ENCODE measurements at places on chromosomes 4 and X.
A peak's percentile ranks its signal among the peaks of the same experiment; 100 is the strongest.

GRCh38 chr4:129526812-129527211 lies 430.9 kb downstream of the C4orf33 start:
- no peak for DNase-seq

DNA sequence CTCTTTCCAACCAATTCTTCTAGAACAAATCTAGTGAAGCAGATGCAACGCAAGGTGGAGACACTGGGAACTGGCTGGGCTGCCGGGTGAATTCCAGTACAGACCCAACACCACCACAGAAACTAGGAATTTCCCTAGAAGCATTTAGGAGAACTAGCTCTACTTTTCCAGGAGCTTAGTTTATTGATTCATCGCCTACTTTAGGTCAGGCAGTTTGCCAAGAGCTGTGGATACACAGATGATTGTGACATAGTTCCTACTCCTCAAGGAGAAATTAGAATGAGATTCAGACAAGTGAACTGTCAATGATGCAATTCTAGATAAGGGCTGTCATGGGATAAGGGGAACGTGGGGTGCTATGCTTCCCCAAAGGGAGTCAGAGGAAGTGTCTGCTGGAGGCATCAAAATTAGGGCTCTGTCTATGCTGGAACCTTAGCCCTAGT lies 350.0 kb downstream of the CAMK2D start:
- no peak for DNase-seq

GRCh38 chrX:76796311-76796710 lies 368.8 kb downstream of the MAGEE1 start:
- no peak for DNase-seq

DNA sequence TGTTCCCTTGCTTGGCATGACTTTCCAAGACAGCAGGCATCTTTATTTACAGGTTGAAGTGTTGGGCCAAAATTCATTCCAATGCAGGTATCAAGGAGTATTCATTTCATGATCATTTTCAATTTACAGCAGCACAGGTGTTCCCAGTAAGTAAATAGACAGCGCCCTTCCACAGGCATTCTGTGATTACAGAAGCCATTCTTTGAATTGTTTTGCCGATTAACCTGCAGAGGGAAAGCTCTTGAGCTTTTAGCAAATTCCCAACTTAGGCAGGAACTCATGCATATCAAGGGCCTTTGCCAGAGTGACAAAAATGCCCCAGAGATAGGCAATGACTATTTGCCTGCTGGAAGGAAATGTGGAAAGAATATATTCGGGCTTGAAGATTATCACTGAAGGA lies 6.8 kb downstream of the TXK start:
- DNase-seq: no peak

DNA sequence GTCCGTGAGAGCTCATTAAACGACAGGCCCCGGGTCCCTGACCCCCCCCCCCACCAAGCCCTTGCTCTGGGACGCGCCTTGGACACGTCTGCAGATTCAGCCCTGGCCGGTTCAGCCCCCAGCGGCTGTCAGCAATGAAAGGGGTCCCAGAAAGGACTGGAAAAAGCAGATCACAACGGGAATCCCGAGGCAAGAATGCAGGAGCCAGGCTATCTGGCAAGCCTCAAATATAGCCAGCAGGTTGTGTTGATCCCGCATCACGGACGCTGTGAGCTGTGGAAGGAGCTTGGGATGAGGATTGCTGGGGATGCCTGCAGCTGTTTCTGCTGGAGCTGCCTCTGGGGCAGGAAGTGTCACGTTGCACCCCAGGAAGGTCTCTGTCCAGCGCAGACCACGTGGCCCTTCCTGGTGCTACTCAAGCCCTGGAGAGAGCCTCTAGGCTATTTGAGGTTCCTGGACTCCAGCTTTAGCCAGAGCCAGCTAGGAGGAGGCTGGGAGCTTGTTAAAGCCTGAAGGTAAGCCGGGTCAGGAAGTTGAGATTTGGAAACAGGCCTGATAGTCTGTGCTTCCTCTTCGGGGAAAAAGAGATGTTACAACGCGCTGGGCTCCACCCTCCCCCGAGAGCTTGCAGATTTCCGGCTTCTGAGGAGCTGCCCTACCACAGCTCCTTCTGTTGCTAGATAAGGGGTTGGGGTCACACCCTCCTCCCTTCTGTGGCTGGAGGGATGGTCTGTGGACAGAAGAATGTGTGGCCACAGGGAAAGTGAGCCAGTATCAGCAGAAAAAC lies 19.3 kb upstream of the CSF2RA start:
- DNase-seq: peak; percentile 43

DNA sequence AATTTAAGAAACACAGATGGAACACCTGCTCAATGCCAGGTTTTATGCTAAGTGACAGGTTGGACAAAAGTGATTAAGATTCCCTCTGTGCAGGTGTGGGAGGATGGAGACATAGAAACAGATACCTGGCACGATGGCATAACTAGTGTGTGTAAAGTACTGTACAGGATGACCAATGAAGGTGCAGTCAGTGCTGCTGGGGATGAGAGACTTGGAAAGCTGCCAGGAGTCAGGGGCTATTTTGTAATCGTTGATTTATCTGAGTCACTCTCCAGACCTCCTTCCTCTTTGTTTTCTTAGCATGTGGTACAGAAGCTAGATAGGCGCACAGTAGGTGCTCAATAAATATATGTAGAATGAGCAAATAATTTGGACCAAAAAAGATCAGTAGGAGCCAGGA lies 58.2 kb downstream of the CWH43 start:
- no peak for DNase-seq

DNA sequence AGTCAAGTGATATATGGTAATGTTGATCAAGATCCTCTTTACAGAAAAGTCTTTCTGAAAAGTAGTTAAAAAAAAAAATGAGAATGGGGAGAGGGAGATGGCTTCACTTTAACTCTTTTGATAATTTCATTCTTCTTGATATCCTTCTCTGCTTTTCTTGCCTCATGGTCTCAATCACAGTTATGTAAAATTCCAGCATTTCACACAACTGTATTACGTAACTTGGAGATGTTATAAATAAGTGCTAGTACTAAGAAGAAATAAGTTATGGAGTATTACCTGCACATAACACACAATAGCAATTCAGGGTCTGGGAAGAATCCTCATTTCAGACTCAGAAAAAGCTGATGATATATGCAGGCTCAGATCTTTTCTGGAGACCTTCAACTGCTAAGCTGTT lies 22.0 kb downstream of the RUFY3 start:
- no peak for DNase-seq

DNA sequence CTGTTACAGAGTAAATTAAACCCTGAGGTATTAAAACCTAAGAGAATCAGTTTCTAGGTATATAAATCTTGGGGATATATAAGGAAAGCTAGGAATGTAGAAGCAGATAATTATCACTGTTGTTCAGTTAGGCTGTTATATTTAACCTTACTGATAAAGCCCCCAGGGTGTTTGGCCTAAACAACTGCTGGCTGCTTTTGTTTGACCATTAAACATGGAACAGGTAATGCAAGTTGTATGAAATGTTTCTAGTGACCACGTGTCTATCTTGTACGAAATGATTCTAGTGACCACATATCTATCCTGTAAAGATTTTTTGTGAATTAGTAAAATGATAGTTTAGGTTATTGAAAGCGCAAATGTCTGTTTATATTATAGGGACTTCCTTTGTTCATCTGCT lies 52.6 kb downstream of the SGMS2 start:
- DNase-seq: no peak

- DNase-seq: no peak
Observed at GRCh38 chrX:149641432-149641831, 9.8 kb upstream of the TMEM185A start.

- DNase-seq: no peak
Observed at GRCh38 chr4:14607578-14607977, 394.7 kb upstream of the CPEB2 start.

- DNase-seq: no peak
Observed at GRCh38 chrX:24202465-24203031, 53.0 kb downstream of the ZFX start.

DNA sequence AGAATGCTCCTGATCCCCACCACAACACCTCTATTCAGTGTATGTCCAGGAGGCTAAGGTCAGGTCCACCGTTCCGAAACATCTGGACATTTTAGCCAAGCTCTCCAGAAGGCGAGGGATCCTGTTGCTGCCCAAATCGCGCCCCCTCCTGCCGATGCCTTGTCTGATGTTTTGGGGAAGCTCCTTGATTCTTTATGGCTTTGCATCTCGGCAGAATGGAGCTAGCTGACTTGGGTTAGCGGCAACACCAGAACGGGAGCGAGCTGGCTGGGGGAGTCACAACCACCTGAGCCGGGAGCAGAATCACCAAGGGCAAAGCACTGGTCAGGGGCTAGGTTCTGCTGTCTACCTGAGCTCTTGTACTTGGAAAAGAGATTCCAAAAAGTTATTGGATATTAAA lies 6.6 kb upstream of the POU3F4 start:
- DNase-seq: no peak

GRCh38 chr4:151409470-151410313 lies 716 bp downstream of the FHIP1A start:
- peak; percentile 9 for DNase-seq

DNA sequence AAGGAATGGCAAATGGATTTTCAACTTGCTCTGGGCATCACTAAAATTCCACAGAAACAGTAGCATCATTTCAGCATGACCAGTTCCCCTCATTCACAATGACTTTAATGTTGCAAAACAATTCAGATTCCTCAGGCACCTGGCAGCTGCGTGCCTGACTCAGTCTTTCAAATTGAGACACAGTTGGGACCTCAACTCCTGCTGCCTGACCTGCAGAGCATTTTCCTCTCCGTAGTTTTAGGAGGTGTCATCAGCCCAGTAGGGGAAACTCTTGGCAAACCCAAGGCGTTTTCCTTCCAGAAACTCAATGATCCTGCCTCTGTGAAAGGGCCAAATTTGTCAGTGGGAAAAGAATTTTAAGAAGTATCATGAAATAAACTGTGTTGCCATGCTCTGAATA lies 388.9 kb downstream of the SPRY1 start:
- DNase-seq: no peak

GRCh38 chr4:83728191-83728590 lies 192.3 kb downstream of the GPAT3 start:
- no peak for DNase-seq

DNA sequence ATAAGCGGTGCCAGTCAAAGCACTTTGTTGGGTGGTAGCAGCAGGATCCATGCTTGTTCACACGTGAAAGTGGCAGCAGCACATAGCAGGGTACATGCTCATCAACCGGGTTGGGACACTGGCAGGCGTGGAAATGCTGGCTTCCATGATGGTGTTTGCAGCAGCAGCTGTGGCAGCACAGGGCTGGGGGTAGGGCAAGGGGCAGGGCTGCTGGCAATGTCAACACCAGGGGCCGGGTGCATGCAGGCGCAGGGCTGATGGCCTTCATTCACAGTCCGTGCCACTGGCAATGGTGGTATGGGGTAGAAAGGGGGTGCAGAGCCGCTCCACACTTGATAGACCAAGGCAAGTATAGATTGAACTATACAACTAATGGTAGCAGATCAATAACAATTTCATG lies 374.7 kb upstream of the FAM241A start:
- DNase-seq: no peak

GRCh38 chr4:153427363-153428071 lies 38.6 kb upstream of the TMEM131L start:
- no peak for DNase-seq

GRCh38 chr4:42167709-42168108 lies 15.3 kb upstream of the BEND4 start:
- no peak for DNase-seq

- peak; percentile 6 for DNase-seq
Observed at GRCh38 chr4:87848622-87849351, 16.0 kb downstream of the MEPE start.

DNA sequence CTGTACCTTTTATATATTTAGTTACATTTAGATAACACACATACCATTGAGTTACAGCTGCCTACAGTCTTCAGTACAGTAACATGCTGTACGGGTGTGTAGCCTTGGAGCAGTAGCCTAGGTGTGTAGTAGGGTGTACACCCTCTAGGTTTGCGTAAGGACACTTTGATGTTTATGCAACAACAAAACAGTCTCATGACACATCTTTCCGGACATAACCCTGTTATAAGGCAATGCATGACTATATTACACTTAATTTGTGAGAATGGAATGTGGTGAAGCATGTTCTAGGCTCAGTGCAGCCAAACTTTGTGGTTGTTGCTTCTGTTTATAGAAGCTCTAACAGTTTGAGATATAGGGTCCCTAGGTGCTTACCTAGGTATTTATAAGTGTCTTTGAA lies 65.4 kb downstream of the SPRY1 start:
- no peak for DNase-seq

GRCh38 chrX:45184211-45184610 lies 16.5 kb downstream of the DIPK2B start:
- DNase-seq: no peak

DNA sequence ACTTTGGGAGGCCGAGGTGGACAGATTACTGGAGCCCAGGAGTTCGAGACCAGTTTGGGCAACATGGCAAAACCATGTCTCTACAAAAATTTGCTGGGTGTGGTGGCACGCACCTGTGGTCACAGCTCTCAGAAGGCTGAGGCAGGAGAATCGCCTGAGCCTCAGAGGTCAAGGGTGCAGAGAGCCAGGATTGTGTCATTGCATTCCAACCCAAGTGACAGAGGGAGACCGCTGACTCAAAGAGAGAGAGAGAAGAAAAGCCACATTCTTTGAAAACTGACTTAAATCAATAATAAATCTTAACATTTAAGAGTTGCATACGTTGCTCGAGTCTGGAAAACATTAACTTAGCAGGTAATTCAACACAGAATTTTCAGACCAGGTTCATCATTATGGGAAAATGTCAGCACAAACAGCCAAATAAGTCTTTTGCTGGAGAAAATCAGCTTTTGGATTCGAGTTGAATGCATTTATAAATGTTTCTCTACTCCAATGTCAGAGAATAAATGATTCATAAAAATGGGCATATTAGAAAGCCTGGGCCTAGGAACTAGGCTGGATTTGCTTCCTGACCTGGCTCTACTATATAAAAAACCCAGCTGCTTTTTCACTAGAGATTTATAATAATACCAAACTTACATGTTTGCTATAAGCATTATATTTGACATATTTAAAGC lies 68.3 kb upstream of the RBPJ start:
- DNase-seq: no peak

Data from activated CD4-positive, alpha-beta T cell treated with anti-CD3 and anti-CD28 coated beads, Interleukin-2, amount 50 U/mL, for 1 hour (primary cell).